H9 (cell line): ENCODE measurements at places on chromosomes 5 and 9. TPM values are rescaled to one million over a fixed set of nuclear protein-coding genes. Genes with fewer than 3 reads are reported as not detected.
A peak's percentile ranks its signal among the peaks of the same experiment; 100 is the strongest.

DAPK1 gene
- total RNA-seq = 78.3 and 79.4 TPM in 2 replicates

- no peak for DNase-seq
- no peak overlapping the region for H3K4me3 ChIP-seq
- H3K4me1 ChIP-seq = no peaks in the 10 kb centered on the region
- no peak overlapping the region for H3K27ac ChIP-seq
- no peaks in the 10 kb centered on the region for H3K36me3 ChIP-seq
- no peaks in the 10 kb centered on the region for H3K27me3 ChIP-seq
These were observed 335.9 kb downstream of the SEMA5A start for GRCh38 chr5:9209846-9210492.

SPATA31D1 gene
- not detected in 2 replicates for total RNA-seq

DNA sequence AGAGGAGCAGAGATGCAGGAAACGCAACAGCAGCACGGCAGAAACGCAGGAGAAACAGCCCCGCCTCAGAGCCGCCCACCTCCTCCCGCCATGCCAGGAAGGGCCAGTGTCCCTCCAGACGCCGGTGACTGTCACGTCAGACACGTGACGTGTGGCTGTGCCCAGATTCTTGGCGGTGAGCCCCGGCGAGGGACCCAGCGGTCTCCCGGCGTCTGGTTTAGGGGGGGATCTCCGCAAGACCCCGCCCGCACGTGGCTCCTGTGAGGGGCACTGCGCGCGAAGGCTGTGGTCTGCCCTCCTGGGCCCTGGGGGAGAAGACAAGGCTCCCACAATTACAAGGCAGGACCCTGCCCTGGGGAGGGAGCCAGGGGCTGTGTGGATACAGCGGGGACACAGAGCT is 2.4 kb upstream of the LCN8 start:
- no peak overlapping the region for H3K4me3 ChIP-seq
- peak; percentile 40 for DNase-seq
- H3K27me3 ChIP-seq = no peaks in the 10 kb centered on the region
- peaks cover 2% of the 10 kb centered on the region; the same call in 1 of the 2 replicates for H3K36me3 ChIP-seq

DPYSL3 gene
- total RNA-seq = 510 and 515 TPM in 2 replicates

GRCh38 chr5:52481201-52481600 is 306.5 kb upstream of the ITGA1 start:
- no peaks in the 10 kb centered on the region for H3K36me3 ChIP-seq
- no peak overlapping the region for H3K27ac ChIP-seq
- no peaks in the 10 kb centered on the region; the same call in 1 of the 2 replicates for H3K4me1 ChIP-seq
- no peak for DNase-seq
- no peak overlapping the region for H3K4me3 ChIP-seq

GRCh38 chr5:131595088-131596033 is 39.7 kb downstream of the RAPGEF6 start:
- H3K27ac ChIP-seq = no peak overlapping the region
- H3K4me3 ChIP-seq = no peak overlapping the region
- no peak for DNase-seq
- H3K4me1 ChIP-seq = no peaks in the 10 kb centered on the region
- H3K27me3 ChIP-seq = no peaks in the 10 kb centered on the region
- H3K36me3 ChIP-seq = peaks cover 22% of the 10 kb centered on the region

TPD52L3 gene
- not detected in 2 replicates for total RNA-seq

IFNA13 gene
- not detected in 2 replicates for total RNA-seq

- peaks cover 7% of the 10 kb centered on the region for H3K4me1 ChIP-seq
- DNase-seq = no peak
- no peak overlapping the region for H3K27ac ChIP-seq
- no peak overlapping the region for H3K4me3 ChIP-seq
- H3K36me3 ChIP-seq = peaks cover 8% of the 10 kb centered on the region
These were observed 58.7 kb downstream of the ADAMTS16 start for GRCh38 chr5:5198815-5199214.

DNA sequence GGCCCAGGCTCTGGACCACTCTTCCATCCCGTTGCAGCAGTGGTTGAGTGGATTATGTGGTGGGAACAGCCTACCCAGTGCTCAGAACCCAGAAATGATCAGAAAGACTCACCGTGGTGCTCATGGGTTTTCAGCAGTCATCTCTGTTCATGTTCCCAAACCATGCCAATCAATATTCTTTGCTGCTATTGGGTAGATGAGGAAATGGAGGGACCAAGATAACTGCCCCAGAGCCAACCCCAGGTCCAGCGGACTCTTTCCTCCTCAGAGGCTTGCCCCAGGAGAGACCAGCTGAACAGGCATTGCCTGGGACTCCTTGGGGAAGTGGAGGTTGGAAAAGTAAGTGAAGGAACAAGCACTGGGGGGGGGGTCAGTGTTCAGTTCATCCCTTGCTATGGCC is 38.1 kb downstream of the ALG2 start:
- no peak overlapping the region for H3K4me3 ChIP-seq
- no peak overlapping the region for H3K27ac ChIP-seq
- DNase-seq = no peak
- no peaks in the 10 kb centered on the region for H3K27me3 ChIP-seq

SCGB3A2 gene
- 62.5 and 66.0 TPM in 2 replicates for total RNA-seq

- no peak overlapping the region for H3K4me3 ChIP-seq
- H3K27me3 ChIP-seq = no peaks in the 10 kb centered on the region
- DNase-seq = no peak
These were observed 124.0 kb downstream of the ESM1 start for GRCh38 chr5:54861212-54861894.

MCCC2 gene
- 62.7 and 64.2 TPM in 2 replicates for total RNA-seq

DNA sequence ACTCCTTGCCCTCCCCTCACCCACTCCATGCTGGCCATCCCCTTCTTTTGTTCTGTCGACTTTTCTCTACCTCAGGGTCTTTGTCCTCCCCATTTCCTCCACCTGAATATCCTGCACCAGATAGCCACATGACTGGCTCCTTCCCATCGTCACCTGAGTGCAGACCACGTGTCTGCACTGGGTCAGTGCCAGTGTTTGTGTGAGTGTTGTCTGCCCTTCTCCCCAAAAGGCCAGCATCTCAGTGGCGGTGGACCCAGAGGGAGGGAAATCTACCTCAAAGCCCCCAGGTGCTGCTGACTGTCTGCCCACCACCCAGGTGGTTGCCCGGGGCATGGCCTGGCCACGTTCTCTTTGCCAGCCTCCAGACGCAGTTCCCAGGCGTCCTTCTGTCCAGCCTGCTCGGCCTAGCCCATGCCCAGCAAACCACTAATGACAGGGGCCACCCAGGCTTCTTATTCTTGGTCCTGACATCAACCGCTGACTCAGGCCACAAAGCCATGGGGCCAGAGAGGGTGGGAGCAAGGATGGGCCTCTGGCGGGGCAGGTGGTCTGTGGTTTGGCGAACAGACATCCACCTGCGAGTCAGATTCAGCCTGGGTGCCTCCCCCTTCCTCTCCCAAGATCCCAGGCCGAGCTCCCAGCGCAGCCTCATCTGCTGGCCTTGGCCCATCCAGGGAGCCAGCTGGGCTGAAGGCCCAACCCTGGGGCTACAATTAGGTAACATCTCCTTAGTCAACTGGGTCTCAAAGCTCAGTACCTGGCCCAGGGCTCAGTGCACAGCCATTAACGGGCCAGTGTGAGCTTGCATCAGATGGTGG is 5.5 kb upstream of the NINJ1 start:
- no peaks in the 10 kb centered on the region for H3K36me3 ChIP-seq
- no peak for DNase-seq
- no peak overlapping the region for H3K27ac ChIP-seq
- no peak overlapping the region for H3K4me3 ChIP-seq

DNA sequence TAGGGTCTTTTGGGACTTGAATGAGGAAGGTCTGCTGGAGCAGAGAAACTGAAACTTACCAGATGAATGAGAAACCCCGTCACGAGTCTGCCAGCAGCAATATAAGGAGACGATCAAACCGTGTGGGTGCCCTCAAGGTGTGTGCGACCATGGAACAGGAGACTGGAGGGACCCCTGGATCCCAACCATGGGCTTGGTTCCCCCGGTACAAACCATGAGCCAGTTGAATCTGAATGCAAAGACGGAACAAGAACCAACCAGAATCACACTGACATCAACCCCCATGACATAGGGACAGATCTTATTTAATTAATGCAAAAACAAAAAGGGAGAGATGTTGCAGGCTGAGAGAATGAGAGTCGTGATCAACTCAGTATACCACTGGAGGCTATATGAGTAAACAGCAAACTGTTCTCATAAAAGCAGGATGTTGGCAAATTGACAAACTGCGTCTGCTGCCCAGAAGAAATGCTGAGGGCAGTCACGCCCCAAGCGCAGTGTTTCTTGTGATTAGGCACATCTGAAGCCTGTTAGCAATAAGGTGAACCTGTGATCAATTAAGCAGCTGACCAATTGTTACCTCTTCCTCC is 475.5 kb upstream of the ACO1 start:
- no peak overlapping the region for H3K4me3 ChIP-seq
- no peaks in the 10 kb centered on the region for H3K27me3 ChIP-seq
- no peak for DNase-seq
- no peaks in the 10 kb centered on the region for H3K4me1 ChIP-seq
- H3K27ac ChIP-seq = no peak overlapping the region
- no peaks in the 10 kb centered on the region for H3K36me3 ChIP-seq

C8G gene
- total RNA-seq = 0.96 and 1.3 TPM in 2 replicates

SHISAL2B gene
- total RNA-seq = 5.0 and 5.4 TPM in 2 replicates

GRCh38 chr5:134006115-134006514 is 1.3 kb upstream of the VDAC1 start:
- H3K4me1 ChIP-seq = peaks cover 4% of the 10 kb centered on the region; the same call in 1 of the 2 replicates
- DNase-seq = peak; percentile 55
- peaks cover 13% of the 10 kb centered on the region for H3K36me3 ChIP-seq
- H3K27me3 ChIP-seq = no peaks in the 10 kb centered on the region
- peak overlapping the region; percentile 90 for H3K4me3 ChIP-seq

GRCh38 chr5:172213126-172213525 is 19.2 kb downstream of the EFCAB9 start:
- peaks cover 64% of the 10 kb centered on the region for H3K36me3 ChIP-seq
- H3K4me1 ChIP-seq = no peaks in the 10 kb centered on the region
- no peaks in the 10 kb centered on the region for H3K27me3 ChIP-seq
- DNase-seq = no peak
- no peak overlapping the region for H3K4me3 ChIP-seq

DNA sequence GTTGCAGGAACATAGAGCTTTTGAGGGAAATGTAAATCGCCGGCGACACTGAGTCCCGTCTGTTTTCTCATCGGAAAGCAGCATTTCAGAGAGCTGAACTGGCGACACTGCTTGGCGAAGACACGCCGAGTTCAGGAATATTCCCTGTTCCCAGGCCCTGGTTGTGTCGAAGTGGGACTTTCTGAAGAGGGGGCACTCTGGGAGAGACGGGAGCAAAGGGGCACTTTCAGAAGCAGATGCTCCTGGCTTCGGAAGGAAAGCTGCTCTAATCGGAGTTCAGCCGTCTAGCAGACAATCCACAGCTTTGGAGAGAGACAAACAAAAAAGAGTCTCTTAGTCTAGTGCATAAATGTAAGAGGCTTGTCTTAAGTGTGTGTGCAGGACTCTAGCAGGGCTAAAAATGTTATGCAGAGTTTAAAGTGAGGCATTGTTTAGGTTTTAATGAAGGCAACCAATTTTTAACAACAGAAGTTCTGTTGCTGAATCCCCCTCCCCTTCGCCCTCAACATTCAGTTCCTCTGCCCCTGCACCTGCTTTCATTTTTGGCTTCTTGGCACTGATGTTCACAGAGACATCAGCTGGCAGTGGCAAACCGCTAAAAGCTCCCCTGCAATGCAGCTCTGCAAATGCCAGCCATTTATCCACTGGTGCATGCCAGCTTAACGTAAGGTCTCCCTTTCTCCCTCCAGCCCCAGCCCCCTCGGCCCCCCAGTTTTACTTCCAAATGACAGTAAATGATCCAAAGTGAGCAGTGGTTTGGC is 289.5 kb upstream of the MPDZ start:
- peak overlapping the region; percentile 69 for H3K4me3 ChIP-seq
- no peak overlapping the region for H3K27ac ChIP-seq
- H3K36me3 ChIP-seq = 0 out of 2 replicates have a peak, but pooled peaks cover 3% of the 10 kb centered on the region
- H3K27me3 ChIP-seq = no peaks in the 10 kb centered on the region
- DNase-seq = peak; percentile 33

DNA sequence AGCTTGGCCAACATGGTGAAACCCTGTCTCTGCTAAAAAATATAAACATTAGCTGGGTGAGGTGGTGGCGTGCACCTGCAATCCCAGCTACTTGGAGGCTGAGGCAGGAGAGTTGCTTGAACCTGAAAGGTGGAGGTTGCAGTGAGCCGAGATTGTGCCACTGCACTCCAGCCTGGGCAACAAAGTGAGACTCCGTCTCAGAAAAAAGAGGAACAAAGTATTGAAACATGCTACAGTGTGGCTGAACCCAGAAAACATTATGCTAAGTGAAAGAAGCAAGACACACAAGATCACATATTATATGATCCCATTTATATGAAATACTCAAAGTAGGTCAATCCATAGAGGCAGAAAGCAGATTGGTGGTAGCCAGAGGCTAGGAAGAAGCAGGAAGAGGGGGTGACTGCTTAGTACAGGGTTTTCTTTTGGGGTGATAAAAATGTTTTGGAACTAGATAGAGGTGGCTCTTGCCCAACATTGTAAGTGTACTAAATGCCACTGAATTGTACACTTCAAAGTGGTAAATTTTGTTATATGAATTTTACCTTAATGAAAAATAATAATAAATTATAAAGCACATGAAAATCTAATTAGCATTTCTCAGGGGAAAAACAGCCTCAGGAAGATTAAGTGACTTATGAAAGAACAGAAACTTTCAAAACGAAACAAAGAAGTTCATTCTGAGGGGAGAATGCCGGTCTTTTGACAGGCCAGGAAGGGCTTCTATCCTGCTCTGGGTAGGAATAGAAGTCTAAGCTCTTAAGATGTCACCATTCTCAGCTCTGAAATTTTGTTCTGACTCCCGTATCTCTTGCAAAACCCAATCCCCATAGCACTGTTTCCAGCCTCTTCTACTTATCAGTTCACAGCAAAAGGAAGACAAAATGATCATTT is 161.1 kb upstream of the TBCA start:
- no peaks in the 10 kb centered on the region for H3K4me1 ChIP-seq
- H3K27me3 ChIP-seq = no peaks in the 10 kb centered on the region
- no peak overlapping the region for H3K27ac ChIP-seq
- H3K4me3 ChIP-seq = no peak overlapping the region

DNA sequence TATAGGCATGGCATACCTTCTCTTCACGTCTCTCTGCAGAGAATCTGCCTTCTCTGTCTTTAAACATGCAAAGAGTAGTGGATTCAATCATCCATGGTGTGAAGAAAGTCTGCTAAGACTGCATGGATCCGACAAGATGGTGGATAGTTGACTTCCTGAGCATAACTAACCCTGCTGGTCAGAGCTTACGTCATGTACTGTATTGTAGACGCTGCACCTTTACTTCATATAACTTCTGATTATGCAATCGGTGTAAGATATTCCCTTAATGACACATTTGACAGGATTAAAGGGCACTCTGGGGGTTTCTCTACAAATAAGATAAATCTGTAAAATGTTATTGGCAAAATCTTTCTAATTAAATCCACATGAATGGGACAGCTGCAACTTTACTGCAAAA is 240.3 kb upstream of the NREP start:
- H3K36me3 ChIP-seq = peaks cover 5% of the 10 kb centered on the region; the same call in 1 of the 2 replicates
- H3K4me1 ChIP-seq = no peaks in the 10 kb centered on the region
- no peak overlapping the region for H3K27ac ChIP-seq
- no peak overlapping the region for H3K4me3 ChIP-seq
- no peaks in the 10 kb centered on the region for H3K27me3 ChIP-seq
- no peak for DNase-seq
